ENCODE measurements at places on chromosomes 12 and 14.

DNA sequence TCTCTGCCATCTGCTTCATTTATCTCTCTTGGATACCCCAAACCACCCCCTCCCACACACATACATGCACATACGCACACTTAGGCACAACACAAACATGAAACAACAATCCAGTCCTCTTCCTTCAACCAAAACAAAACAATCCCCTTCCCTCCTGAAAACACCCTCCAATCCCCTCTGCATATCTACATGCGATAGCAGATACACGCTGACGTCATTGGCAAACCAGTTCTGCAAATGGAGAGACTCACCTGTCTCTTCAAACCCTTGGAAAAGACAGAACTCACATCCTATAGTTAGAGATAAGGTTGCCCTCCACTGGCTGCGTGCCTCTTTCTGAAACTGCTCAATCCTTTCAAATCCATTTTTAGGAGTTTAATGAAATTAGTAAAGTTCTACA, 37.2 kb upstream of the RMST start:
- no peak for DNase-seq

- no peak for DNase-seq
These were observed 45.8 kb downstream of the MLXIP start for GRCh38 chr12:122124370-122124769.

DNA sequence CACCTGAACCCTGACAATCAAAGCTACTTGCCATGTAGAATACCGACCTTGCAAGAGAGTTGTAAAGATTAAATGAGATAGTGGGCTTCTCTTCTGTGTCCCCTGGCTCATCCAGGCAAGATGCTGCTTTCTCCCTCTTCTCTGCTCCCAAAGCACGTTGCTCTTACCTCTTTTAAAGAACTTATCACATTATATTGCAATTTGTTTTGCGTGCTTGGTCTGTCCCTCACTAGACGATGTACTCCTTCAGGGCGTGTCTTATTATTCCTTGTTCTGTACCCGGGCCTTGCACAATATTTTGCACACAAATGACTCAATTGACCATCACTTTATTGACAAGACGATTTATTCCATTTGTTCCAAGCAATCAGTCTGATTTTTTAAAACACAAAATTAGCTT, 3.3 kb downstream of the DCN start:
- no peak for DNase-seq

GRCh38 chr12:128929057-128929456, 75.8 kb downstream of the GLT1D1 start:
- DNase-seq: no peak

DNA sequence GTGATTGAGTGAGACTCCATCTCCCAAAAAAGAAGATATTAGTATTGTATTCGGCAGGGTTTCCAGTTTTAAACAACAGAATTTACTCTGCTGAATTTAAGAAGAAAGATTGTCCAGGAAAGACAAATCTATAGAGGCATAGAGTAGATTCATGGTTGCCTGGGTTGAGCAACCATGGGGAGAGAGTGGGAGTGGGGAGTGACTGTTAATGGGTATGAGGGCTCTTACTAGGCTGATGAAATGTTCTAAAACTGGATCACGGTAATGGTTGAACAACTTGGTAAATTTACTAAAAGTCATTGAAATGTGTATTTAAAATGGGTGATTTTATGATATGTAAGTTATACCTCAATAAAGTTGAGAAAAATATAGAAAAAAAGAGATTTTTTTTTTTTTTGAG, 13.9 kb upstream of the C12orf76 start:
- no peak for DNase-seq

DNA sequence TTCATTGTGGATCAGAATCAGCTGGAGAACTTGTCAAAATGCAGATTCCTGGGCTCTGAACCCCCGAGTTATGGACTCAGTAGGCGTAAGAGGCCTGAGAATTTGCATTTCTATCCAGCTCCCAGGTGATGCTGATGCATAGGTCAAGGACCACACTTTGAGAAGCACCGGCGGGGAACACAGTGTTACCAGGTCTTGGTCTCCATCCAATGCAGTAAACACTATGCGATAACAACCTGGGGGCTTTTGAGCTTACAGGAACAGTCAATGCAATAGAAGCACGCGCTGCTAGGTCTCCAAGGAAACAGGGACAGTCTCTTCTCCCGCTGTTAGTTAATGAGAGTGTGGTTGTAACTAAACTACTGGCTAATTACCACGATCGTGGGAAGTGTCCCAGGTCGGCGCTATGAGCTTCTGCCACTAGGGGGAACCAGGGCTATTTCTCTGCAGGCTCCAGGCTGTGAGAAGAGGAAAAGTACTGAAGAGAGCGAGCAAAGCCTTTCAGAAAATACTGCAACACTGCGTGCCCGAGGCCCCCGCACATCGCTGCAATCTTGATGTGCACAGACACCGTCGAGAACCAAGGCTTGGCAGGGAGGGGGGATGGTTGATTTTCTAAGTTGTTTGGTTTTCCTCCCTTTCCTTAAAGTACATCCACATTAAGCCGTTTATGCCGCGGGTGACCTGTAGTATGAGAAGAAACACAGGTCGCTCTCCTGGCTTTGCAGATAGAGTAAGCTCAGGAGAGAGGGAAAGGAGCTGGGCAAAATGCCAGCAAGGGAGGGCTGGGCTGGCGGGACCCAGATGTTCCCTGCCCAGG, 52.0 kb upstream of the KCNA1 start:
- peak; percentile 71 for DNase-seq

GRCh38 chr14:42517806-42518500, 911.3 kb downstream of the LRFN5 start:
- no peak for DNase-seq
